Activated CD4-positive, alpha-beta T cell treated with anti-CD3 and anti-CD28 coated beads, Interleukin-2, amount 10 ng/mL, durations not matched to agents 24 days and 14 days (primary cell): ENCODE measurements at places on chromosomes 6 and 20.

- peak overlapping the region; percentile 83 for H3K27ac ChIP-seq
- H3K27me3 ChIP-seq = no peaks in the 10 kb centered on the region
- H3K4me3 ChIP-seq = peak overlapping the region; percentile 56
- DNase-seq = no peak
These were observed 40.0 kb upstream of the ANKRD60 start for GRCh38 chr20:58268421-58268821.

GRCh38 chr6:25578538-25578937 lies 73.5 kb upstream of the SCGN start:
- H3K4me1 ChIP-seq = peaks cover 24% of the 10 kb centered on the region
- H3K27me3 ChIP-seq = no peaks in the 10 kb centered on the region
- H3K27ac ChIP-seq = no peak overlapping the region
- no peak for DNase-seq
- no peaks in the 10 kb centered on the region for H3K36me3 ChIP-seq

DNA sequence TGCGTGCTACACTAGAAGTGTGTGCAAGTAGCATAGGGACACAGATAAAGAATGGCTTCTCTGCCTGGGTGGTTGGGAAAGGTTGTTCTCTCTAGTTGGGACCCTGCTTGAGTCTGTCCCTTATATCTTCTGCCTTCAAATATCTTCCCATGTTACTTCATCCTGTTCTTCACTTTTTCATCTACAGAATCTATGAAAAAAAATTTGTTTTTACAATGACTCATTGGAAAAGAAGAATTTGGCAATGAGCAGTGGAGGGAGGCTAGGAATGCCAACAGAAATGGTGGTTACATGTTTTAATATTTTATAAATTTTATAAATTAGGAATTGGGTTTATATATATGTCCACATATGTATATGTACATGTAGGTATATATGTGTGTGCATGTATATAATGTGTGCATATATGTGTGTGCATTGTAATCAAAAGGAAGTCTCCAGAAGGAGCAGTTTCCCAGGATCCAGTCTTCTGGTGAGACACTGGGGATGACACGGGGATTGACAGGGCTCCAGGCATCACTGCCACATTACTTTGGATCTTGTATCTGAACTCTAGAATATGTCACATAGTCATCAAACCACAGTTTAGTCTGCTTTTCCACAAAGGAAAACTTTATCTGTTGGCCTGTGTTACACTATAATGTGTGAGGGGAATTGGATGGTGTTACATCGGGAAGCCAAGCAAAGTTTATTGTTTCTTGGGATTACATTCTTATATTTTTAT lies 75.3 kb upstream of the RIPOR2 start:
- no peaks in the 10 kb centered on the region for H3K27me3 ChIP-seq
- H3K36me3 ChIP-seq = peaks cover 4% of the 10 kb centered on the region
- no peak overlapping the region for H3K4me3 ChIP-seq
- DNase-seq = no peak
- peaks cover 56% of the 10 kb centered on the region for H3K4me1 ChIP-seq
- no peak overlapping the region for H3K27ac ChIP-seq

DNA sequence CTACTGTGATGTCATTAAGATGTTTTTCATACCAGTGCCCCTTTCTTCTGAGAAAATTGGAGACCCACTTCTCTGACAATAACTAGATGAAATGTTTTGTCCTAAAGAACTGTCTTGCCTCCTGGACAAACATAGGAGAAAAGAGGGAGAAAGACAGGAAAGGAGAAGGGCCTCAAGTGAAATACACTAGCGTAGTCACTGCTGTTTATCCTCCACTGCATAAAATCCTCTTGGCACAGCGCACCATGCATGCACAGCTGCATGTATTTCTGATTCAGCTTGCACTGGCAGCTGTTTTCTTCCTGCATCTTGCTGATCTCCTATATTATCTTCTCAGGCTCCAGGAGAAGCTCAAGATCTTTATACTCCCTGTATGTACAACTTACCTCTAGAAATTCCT lies 158.0 kb upstream of the BMP5 start:
- no peaks in the 10 kb centered on the region for H3K36me3 ChIP-seq
- no peaks in the 10 kb centered on the region for H3K4me1 ChIP-seq

GRCh38 chr6:109722564-109723254 lies 31.6 kb downstream of the FIG4 start:
- DNase-seq = no peak
- H3K4me3 ChIP-seq = no peak overlapping the region
- no peaks in the 10 kb centered on the region for H3K27me3 ChIP-seq
- H3K36me3 ChIP-seq = peaks cover 11% of the 10 kb centered on the region

DNA sequence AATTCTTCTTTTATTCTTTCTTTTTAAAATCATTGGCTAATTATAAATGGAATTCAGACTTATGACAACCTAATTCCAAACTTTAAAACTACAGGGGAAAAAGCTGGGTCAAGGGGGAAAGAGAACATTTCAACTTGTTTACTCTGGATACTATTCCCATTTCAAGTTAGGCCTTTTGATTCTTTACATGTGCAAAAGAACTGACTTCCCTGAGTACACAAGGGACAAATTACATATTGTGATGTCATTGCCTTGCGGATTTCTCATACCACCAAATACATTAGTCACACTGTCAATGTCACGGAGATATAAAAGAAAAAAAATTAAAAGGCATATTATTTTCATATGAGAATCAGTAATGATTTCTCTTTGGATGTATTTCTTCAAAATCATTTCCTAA lies 96.5 kb upstream of the TBX18 start:
- H3K27me3 ChIP-seq = no peaks in the 10 kb centered on the region
- no peak overlapping the region for H3K4me3 ChIP-seq
- no peak overlapping the region for H3K27ac ChIP-seq
- no peaks in the 10 kb centered on the region for H3K36me3 ChIP-seq
- no peak for DNase-seq

DNA sequence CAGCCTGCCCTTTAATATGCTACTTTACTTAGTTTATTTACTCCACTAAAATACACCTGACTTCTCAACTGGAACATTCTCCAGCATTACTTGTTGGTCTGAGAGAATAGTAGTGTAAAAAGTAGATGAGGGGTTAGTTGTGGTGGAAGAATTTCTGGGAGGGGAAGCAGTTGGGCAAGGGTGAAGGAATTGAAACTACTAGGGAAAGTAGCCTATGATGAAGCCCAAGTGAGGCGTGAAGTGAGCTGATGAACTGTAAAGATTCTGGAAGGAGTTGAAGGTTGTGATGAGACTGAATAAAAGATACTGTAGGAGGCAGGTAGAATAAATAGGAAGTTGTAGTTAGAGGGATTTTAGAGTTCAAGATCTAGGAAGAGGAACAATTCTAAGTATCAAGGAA lies 72.5 kb downstream of the ITCH start:
- no peaks in the 10 kb centered on the region for H3K27me3 ChIP-seq
- H3K36me3 ChIP-seq = peaks cover 19% of the 10 kb centered on the region
- peak overlapping the region; percentile 34 for H3K27ac ChIP-seq
- no peak for DNase-seq

DNA sequence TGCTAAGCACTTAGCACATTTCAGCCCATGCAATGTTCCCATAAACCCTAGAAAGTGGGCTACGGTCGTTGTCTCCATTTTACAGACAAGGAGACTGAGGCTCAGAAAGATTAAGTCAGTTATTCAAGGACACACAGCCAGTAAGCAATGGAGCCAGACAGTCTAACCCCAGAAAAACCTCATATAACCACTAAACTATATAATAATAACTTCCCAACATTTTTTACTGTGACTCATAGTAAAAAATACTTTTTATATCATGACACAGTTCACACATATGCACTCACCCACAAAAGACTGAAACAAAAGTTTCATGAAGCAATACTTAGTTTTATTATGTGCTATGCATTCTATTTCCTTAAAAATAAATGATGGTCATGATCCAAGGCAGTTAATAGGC lies 66.2 kb upstream of the EYA2 start:
- H3K36me3 ChIP-seq = no peaks in the 10 kb centered on the region
- DNase-seq = no peak
- H3K27me3 ChIP-seq = peaks cover 13% of the 10 kb centered on the region

GRCh38 chr6:112933947-112934346 lies 586.8 kb downstream of the RFPL4B start:
- H3K27ac ChIP-seq = no peak overlapping the region
- no peaks in the 10 kb centered on the region for H3K4me1 ChIP-seq
- H3K27me3 ChIP-seq = no peaks in the 10 kb centered on the region

DNA sequence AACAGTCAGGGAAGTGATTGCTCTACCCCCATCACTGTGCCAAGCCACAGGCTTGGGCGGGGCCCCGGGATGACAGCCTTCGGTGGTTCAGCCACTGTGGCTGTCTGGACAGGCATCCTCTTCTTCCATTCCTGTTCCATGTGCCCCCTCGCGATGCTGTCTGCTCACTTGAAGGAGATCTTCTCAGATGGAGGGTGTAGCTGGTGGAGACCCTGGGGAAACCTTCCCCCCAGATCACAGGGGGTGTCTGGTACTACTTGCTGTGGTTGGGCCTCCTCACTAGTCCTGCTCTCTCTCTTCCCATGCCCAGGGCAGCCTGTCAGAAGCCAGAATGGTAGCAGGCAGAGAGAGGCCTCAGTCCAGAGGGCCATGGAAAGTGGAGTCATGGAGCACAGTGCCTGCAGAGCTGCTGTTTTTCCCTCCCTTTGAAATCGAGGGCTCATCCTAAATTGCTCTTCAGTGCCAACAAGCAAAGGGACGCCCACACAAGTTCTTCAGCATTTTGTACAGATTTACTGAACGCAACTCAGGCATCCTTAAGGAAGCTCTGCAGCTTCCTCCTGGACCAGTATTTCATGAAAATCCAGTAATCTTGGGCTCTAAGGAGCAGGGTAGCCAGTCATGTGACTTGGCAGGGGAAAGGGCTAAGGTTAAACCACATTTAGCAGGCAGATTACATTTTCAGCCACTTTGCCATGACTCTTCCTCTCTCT lies 326.6 kb downstream of the ZFAND3 start:
- no peak overlapping the region for H3K27ac ChIP-seq
- H3K27me3 ChIP-seq = no peaks in the 10 kb centered on the region
- no peaks in the 10 kb centered on the region for H3K36me3 ChIP-seq
- H3K4me1 ChIP-seq = peaks cover 10% of the 10 kb centered on the region
- DNase-seq = no peak

GRCh38 chr6:36113049-36113448 lies 17.3 kb upstream of the MAPK13 start:
- no peak overlapping the region for H3K27ac ChIP-seq
- H3K4me3 ChIP-seq = no peak overlapping the region
- no peaks in the 10 kb centered on the region for H3K27me3 ChIP-seq
- no peak for DNase-seq

DNA sequence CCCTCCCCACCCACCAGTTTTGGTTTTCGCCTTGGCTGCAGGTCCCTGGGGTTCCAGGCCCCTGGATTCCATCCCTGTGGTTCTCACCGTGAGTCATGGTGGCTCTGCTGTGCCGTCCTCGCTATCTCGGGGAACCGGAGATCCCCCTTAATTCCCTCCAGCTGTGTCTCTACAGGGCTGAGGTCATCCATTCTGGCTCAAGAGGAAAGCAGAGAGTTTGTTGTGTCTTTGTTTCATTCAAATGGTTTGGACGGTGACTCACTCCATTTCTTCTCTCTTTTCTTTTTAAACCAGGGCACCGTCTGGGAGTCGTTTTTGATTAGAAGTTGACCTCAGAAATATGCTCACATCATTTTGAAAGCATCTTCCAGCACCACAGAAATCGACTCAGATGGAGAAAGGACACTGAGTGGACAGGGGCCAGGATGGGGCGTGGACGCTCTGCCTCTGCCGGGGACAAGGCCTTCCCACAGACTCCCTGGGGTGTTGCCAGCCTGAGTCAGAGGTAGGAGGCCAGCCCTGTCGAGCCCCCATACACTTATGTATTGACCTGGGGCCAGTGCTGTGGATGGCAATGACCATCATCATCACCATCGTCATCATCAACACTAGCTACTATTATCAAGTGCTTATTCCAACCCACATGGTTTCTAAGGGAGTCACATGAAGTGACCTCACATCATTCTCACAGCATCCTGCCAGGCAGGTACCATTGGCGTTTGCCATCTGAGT lies 176.2 kb downstream of the NFATC2 start:
- no peak overlapping the region for H3K27ac ChIP-seq
- no peaks in the 10 kb centered on the region for H3K36me3 ChIP-seq
- peaks cover 4% of the 10 kb centered on the region for H3K27me3 ChIP-seq
- H3K4me1 ChIP-seq = peaks cover 6% of the 10 kb centered on the region
- no peak for DNase-seq
- H3K4me3 ChIP-seq = no peak overlapping the region

DNA sequence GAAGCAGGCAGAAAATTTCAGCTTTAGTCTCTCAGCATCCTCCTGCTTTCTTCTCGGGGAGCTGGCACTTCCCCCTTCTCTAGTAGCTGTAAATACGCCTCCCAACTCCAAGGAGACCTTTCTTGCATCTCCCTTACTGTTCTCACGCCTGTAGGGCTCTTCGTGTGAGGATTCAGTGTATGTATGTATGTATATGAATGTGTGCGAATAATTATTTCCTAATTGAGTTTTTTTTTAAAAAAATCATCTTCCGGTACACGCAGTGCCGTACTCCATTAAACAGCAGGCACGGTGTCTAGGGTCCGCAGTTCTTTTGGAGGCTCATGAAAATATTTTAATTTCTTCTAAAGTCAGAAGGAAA lies 85.4 kb downstream of the HFE start:
- H3K4me1 ChIP-seq = peaks cover 47% of the 10 kb centered on the region
- peak overlapping the region; percentile 92 for H3K27ac ChIP-seq
- peaks cover 2% of the 10 kb centered on the region for H3K36me3 ChIP-seq
- H3K4me3 ChIP-seq = peak overlapping the region; percentile 84
- no peaks in the 10 kb centered on the region for H3K27me3 ChIP-seq

GRCh38 chr6:71252960-71253359 lies 35.7 kb upstream of the OGFRL1 start:
- H3K4me3 ChIP-seq = no peak overlapping the region
- no peak overlapping the region for H3K27ac ChIP-seq
- H3K36me3 ChIP-seq = no peaks in the 10 kb centered on the region
- peaks cover 3% of the 10 kb centered on the region for H3K4me1 ChIP-seq
- no peak for DNase-seq
- H3K27me3 ChIP-seq = no peaks in the 10 kb centered on the region

DNA sequence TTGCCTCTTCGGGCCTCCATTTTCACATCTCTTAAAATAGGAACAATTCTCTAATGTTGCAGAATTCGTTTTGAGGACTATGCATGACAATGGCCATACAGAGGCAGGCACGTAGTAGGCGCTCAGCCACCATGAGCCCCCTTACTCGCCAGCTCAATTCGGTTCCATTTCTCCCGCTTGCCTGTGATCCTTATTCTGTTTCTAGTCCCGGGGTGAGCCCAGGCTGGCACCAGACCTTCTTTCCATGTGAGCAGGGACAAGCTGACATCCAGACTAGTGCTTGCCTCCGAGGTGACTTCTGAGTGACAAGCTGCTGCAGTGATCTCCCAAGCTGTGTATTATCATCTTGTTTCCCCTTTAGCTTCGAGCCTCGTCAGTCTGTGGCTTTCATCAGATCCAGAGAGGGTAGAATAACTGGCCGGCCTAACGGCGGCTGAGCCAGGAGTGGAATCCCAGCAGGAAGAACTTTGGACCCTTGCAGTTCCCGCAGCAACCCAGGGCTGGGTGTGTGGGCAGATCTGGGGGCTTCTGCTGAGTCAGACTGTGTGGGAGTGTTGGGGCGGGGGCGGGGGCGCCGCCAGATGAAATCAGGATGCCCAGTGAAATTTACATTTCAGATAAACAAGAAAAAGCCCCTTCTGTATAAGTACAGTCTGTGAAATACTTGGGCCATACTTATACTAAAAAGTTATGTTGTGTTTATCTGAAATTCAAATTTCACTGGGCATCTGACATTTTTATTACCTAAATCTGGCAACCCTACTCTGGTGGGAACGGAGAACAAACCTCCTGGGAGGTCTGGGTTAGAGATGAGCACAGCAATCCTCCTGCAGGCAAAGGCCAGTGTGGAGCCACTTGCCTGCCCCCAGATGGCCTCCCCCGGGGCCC lies 10.9 kb downstream of the BANF2 start:
- H3K4me3 ChIP-seq = no peak overlapping the region
- H3K36me3 ChIP-seq = no peaks in the 10 kb centered on the region
- DNase-seq = no peak
- H3K27ac ChIP-seq = no peak overlapping the region
- H3K4me1 ChIP-seq = no peaks in the 10 kb centered on the region
- H3K27me3 ChIP-seq = peaks cover 5% of the 10 kb centered on the region
